Body of pancreas (tissue), 4 donors: ENCODE measurements at places on chromosomes 12 and 14. TPM values are rescaled to one million over a fixed set of nuclear protein-coding genes. Genes with fewer than 3 reads are reported as not detected.

TGM1 gene
- 13.8 TPM for total RNA-seq

GRCh38 chr14:33056213-33056612 lies 117.5 kb downstream of the NPAS3 start:
- H3K4me1 ChIP-seq, result no peaks in the 10 kb centered on the region
- H3K36me3 ChIP-seq, result no peaks in the 10 kb centered on the region
- H3K27ac ChIP-seq, result no peak overlapping the region
- DNase-seq, result no peak
- H3K4me3 ChIP-seq, result no peak overlapping the region

GRCh38 chr12:52768479-52769200 lies 8.5 kb downstream of the KRT76 start:
- H3K4me3 ChIP-seq, result no peak overlapping the region
- H3K36me3 ChIP-seq, result no peaks in the 10 kb centered on the region
- no peak for DNase-seq
- H3K27ac ChIP-seq, result no peak overlapping the region

TMEM253 gene
- not detected for total RNA-seq

FBLN5 gene
- 129 TPM for total RNA-seq

- H3K36me3 ChIP-seq, result no peaks in the 10 kb centered on the region
- no peak overlapping the region for H3K27ac ChIP-seq
- no peaks in the 10 kb centered on the region for H3K27me3 ChIP-seq
- no peak for DNase-seq
Measured at GRCh38 chr12:92740411-92740810, 37.6 kb downstream of the PLEKHG7 start.

DNA sequence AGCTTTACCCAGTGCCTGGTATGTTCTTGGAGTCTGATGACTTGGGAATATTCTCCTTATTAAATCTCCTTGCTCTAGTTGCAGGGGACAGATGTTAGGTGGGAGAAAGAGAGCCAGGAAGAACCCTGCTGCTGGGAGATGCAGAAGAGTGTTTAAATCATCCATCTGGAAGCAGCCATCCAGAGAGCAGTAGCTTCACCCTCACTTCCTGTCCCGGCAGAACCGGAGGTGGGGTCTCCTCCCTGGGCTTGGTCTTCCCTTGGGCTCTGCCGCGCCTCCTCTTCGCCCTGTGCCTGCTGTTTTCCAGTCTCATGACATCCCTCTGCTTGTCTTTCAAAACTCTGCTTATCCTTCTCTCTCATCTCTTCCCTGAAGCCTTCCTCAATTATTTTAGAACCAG lies 15.5 kb downstream of the B4GALNT3 start:
- H3K36me3 ChIP-seq, result no peaks in the 10 kb centered on the region
- H3K4me1 ChIP-seq, result peaks cover under 1% of the 10 kb centered on the region
- no peak for DNase-seq

SERPINA9 gene
- total RNA-seq, result not detected

GRCh38 chr14:28308734-28309133 lies 457.9 kb upstream of the FOXG1 start:
- no peaks in the 10 kb centered on the region for H3K4me1 ChIP-seq
- DNase-seq, result no peak
- H3K4me3 ChIP-seq, result no peak overlapping the region
- no peaks in the 10 kb centered on the region for H3K27me3 ChIP-seq
- no peak overlapping the region for H3K27ac ChIP-seq

DNA sequence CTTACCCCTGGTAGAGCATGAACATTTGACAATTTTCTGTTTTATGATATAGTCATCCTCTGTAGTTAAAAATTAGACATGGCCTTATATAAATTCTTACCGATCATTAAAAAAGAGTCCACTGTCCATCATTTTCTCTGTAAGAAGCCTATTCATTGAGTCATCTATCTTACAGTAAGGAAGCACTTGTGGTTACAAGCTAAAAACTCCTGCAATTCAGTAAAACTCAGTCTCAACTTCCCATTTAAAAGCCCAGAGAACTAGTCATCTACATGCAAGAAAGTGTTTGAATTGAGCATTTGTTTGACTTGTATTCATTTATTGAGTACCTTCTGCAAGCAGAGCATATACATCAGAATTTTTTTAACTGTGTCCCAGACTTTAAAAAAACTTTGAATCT lies 63.3 kb downstream of the GTF2A1 start:
- no peaks in the 10 kb centered on the region for H3K27me3 ChIP-seq
- H3K4me1 ChIP-seq, result no peaks in the 10 kb centered on the region
- H3K36me3 ChIP-seq, result no peaks in the 10 kb centered on the region

DNA sequence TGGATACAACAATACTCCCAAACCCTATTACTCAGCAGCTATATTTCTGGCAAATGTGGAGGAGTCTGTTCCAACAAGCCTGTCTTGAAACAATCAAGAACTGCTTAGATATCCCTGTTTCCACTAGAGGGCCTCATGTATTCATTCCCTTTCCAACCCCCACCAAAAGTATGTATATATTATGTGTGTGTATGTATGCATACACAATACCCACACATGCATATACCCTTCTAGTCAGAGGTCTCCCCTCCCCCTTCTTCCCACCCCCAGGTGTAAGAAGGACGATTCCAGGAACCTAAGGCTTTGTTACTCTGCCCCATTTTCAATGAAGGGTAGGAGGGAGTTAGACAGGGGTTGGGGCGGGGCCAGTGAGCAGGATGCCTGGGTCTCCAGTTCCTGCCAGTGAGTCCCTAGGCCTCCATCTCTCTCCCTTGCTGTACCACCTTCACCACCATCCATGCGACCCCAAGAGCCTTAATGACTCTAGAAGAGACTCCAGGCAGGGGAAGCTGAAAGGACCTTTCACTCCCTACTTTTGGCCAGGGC lies at the start of gene DGKA:
TSS of gene DGKA (plus strand) at position 392 of the 546 bp plus-strand sequence. CDS start 5,342 bp downstream, outside the sequence.
- H3K36me3 ChIP-seq, result no peaks in the 10 kb centered on the region
- no peaks in the 10 kb centered on the region for H3K27me3 ChIP-seq
- peak within 1 kb of the TSS; percentile 67 for H3K27ac ChIP-seq
- peak; percentile 36 for DNase-seq
- H3K4me1 ChIP-seq, result peaks cover 48% of the 10 kb centered on the region

- no peaks in the 10 kb centered on the region for H3K36me3 ChIP-seq
- no peak overlapping the region for H3K4me3 ChIP-seq
- DNase-seq, result peak; percentile 75
Measured at GRCh38 chr12:12398026-12398859, 41.4 kb downstream of the BORCS5 start.

INSM2 gene
- not detected for total RNA-seq

BCL7A gene
- 19.1 TPM for total RNA-seq

GRCh38 chr12:104201238-104202001 lies 14.2 kb upstream of the TXNRD1 start:
- DNase-seq, result peak; percentile 51
- no peaks in the 10 kb centered on the region for H3K4me1 ChIP-seq
- H3K27me3 ChIP-seq, result no peaks in the 10 kb centered on the region
- H3K4me3 ChIP-seq, result no peak overlapping the region

DNA sequence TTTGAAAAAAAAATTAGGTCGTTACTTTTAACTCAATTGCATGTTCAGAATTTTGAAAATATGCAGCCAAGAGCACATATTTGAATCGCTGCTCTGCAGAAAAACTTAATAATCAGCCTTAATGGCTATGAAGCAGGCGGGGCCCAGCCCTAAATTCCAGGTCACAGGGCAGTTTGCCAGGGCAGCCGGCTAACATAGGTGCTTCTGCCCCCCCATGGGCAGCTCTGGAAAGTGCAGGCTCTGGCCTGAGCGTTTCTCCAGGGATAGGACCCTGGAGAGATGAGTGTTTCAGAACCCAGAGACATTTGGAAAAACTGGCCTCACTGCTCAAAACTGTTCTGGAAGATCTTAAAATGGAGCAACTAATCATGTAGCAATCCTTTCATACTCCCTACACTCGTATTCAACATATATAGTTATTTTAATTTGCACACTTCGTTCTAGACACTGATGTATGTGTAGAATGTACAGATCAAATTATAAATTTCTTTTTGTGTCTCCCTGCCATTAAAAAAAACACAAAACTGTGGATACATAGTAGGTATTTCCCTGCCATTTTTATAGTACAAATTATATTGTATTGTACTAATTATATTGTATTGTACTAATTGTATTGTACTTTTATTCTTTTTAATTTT lies 26.0 kb upstream of the PTGR2 start:
- no peak overlapping the region for H3K4me3 ChIP-seq
- DNase-seq, result peak; percentile 93
- H3K4me1 ChIP-seq, result peaks cover 8% of the 10 kb centered on the region
- H3K27me3 ChIP-seq, result no peaks in the 10 kb centered on the region

ADAMTS20 gene
- total RNA-seq, result not detected

- no peaks in the 10 kb centered on the region for H3K36me3 ChIP-seq
- H3K4me3 ChIP-seq, result no peak overlapping the region
- H3K4me1 ChIP-seq, result no peaks in the 10 kb centered on the region
- H3K27me3 ChIP-seq, result no peaks in the 10 kb centered on the region
- no peak for DNase-seq
Measured at GRCh38 chr14:92416544-92416943, 93.6 kb downstream of the SLC24A4 start.

GRCh38 chr12:110367181-110367864 lies 36.2 kb downstream of the ANAPC7 start:
- no peak overlapping the region for H3K27ac ChIP-seq
- peaks cover 3% of the 10 kb centered on the region for H3K36me3 ChIP-seq
- no peak for DNase-seq

GRCh38 chr14:34619471-34619870 lies 10.5 kb downstream of the SNX6 start:
- DNase-seq, result no peak
- no peaks in the 10 kb centered on the region for H3K36me3 ChIP-seq
- no peaks in the 10 kb centered on the region for H3K4me1 ChIP-seq

NEUROD4 gene
- total RNA-seq, result not detected

PLA2G1B gene
- total RNA-seq, result 11,984 TPM

DNA sequence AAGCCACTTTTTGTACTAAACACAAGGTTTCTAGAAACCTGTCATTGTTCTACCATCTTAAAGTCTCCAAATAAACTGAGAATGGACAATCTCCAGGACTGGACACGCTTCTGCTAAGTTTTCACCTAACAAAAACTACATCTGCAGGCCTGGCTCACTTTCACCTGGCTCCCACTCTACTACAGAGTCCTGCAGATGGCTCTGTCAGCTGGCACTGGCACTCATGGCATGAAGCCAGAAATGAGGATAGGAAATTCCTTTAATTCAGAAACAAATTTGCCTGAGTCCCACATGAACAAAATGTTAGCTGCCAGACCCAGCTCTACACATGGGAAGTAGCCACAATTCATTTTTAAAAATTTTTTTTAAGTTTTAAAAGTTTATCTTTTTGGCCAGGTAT lies 42.1 kb downstream of the STXBP6 start:
- no peaks in the 10 kb centered on the region for H3K27me3 ChIP-seq
- DNase-seq, result peak; percentile 82
- peaks cover 56% of the 10 kb centered on the region for H3K4me1 ChIP-seq
- H3K36me3 ChIP-seq, result no peaks in the 10 kb centered on the region

GRCh38 chr12:78853231-78853630 lies 11.3 kb upstream of the SYT1 start:
- no peak overlapping the region for H3K27ac ChIP-seq
- no peaks in the 10 kb centered on the region for H3K27me3 ChIP-seq
- no peak for DNase-seq
- no peaks in the 10 kb centered on the region for H3K4me1 ChIP-seq
- no peak overlapping the region for H3K4me3 ChIP-seq
- H3K36me3 ChIP-seq, result no peaks in the 10 kb centered on the region

GRCh38 chr12:104533134-104533533 lies 76.4 kb downstream of the CHST11 start:
- no peak for DNase-seq
- no peak overlapping the region for H3K27ac ChIP-seq
- no peaks in the 10 kb centered on the region for H3K27me3 ChIP-seq

- no peak overlapping the region for H3K4me3 ChIP-seq
- no peaks in the 10 kb centered on the region for H3K27me3 ChIP-seq
- H3K27ac ChIP-seq, result no peak overlapping the region
- DNase-seq, result no peak
- H3K4me1 ChIP-seq, result no peaks in the 10 kb centered on the region
Measured at GRCh38 chr12:101793401-101793800, 37.4 kb downstream of the GNPTAB start.

DNA sequence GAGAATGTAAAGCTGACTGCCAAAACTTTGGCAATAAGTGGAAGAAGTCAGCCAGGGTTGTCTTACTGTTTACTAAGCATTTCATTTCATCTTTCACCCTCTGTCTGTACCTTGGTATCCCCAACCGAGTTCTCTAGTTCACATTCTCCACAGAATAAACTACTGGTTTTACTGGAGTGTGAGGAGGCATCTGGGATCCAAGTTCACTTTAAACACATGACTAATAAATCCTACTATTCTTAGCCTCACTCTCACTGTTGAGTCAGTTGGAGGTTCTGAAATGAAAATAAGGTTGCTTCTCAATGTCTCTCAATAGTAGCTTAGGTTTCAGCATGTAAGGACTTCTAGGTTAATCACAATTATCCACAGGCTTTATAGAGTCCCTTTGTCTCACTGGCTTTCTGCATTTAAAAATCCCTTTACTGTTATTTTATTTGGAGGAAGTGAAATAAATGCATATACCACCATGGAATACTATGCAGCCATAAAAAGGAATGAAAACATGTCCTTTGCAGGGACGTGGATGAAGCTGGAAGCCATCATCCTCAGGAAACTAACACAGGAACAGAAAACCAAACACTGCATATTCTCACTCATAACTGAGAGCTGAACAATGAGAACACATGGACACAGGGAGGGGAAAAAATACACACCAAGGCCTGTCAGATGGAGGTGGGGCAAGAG lies 95.8 kb downstream of the EPS8 start:
- H3K27me3 ChIP-seq, result no peaks in the 10 kb centered on the region
- DNase-seq, result no peak
- H3K4me3 ChIP-seq, result no peak overlapping the region
- H3K27ac ChIP-seq, result no peak overlapping the region
- peaks cover 22% of the 10 kb centered on the region for H3K4me1 ChIP-seq

ADCY6 gene
- 59.1 TPM for total RNA-seq

DNA sequence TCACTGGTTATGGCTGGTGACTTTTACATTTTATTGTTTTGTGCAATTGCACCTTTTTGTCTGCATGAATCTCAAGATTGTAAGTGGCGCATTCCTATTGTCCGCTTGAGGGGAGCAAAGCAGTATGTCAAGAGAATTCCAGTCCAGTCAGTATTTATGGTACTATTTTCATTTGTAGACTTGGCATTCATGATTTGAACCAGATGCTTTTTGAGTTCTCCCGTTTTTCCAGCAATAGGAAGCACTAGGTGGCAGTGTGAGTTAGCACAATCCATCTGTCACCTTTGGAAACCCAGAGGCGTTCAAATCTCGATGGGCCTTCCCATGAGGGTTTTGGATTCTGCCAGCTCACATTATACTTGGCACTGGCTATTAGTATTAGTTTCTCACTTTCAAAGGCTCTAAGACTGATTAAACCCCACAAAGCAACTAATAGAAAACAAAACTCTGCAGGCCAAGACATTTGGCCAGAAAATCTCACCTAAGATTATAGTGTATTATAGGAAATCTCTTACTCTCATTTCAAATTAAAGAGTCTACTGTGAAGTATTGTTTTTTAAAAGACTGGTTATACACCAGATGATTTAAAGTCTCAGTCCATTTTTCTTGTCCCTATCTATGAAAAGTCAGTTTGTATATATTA lies 2.2 kb downstream of the DACT1 start:
- no peaks in the 10 kb centered on the region for H3K36me3 ChIP-seq
- H3K27ac ChIP-seq, result no peak overlapping the region
- peaks cover 7% of the 10 kb centered on the region for H3K27me3 ChIP-seq
